ENCODE measurements at places on chromosomes 4 and X. TPM values are rescaled to one million over a fixed set of nuclear protein-coding genes. Genes with fewer than 3 reads are reported as not detected.

- DNase-seq: no peak
Observed at GRCh38 chr4:145281951-145282350, 101.6 kb upstream of the OTUD4 start.

DIPK2B gene
- total RNA-seq: not detected

DNA sequence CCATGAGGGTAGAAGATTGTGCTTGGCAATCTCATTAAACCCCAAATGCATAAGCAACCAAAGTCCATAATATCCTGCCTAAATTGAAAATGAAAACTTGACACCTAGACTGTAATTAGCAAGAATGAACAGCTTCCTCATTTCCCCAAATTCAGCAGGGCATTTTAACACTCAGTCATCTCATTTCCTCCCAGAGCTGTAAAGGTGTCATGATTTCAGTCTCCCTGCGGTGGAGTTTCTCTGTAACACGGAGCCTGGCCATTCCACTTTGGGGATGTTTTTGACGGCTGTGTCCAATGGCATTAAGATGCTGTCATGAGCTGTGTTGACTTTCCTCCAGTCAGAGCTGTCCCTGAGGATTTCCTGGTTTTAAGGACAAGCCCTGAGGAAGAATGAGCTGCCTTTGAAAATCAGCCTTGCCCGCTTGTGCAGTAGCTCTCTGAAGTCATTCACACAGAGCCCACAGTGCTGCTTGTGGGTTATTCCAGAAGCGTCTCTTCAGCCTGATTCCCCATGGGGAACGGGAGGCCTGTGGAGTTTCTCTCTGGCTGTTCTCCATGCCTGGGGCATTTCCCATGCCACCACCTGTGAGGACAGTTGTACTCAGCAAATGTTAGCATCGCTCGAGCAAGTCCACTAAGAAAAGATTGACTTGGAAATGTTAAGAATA lies 187.0 kb downstream of the MID1 start:
- DNase-seq: no peak

DNA sequence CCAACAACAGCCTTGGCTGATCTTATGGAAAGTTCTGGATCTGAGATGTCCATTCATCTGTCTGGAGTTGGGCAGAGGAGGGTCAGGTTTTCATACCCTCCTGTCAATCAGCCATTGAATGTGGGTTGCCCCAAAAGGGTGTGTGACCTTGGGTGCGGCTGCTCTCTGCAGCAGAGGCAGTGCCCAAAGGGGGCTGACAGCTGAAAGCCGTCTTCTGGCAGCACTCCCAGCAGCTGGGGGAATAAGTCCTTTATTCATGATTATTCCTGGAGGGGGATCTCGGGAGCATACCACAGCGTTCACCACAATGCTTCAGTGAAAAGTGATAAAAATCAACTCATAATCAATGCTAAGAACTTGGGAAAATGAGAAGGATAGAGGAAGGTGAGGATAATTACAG lies 54.7 kb downstream of the OTC start:
- no peak for DNase-seq

DNA sequence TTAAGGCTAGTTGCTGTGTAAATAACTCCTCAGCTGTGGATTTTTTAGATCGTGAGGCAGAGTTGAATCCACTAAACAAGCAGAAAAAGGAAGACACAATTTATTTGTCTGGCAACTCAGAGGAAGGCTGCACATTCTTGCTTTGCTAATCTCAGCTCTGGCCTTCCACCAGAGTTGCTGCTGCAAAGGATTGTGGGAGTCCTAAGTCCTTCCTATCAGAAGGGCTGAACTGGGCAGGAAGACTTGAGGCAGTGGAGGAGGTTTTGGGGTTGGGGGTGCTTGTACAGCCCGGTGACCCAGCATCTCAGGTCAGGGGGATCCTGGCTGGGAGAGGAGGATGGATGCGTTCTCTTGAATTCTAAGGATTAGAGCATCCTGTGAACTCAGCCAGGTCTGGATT lies 11.0 kb upstream of the VSIG1 start:
- DNase-seq: no peak

HPRT1 gene
- 81.4 TPM for total RNA-seq

- DNase-seq: no peak
Observed at GRCh38 chr4:122700178-122700725, 32.3 kb upstream of the BBS12 start.

DNA sequence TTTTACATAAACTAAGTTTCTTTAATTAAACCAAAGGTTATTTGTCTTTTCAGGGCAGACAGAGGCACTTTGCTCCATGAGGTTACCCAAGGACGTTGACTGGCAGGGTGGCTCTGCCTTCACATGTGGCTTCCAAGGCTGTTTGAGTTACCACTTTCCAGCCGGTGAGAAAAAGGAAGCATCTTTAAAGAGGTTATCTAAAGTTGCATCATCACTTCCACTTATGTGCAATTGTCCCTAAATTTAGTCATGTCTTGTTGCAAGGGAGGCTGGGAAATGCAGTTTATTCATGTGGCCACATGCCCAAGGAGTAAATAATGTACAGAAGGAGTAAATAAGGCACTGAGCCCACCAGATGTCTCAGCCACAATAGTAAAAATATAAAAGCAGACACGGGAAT lies 29.0 kb upstream of the RAP1GDS1 start:
- no peak for DNase-seq

GRCh38 chrX:131010186-131010585 lies 48.0 kb upstream of the ARHGAP36 start:
- no peak for DNase-seq

GRCh38 chrX:24099394-24099793 lies 44.6 kb downstream of the EIF2S3 start:
- DNase-seq: no peak
